ENCODE measurements at places on chromosomes 5 and 9.

GRCh38 chr9:20771729-20772128, 87.7 kb downstream of the FOCAD start:
- no peak for DNase-seq

DNA sequence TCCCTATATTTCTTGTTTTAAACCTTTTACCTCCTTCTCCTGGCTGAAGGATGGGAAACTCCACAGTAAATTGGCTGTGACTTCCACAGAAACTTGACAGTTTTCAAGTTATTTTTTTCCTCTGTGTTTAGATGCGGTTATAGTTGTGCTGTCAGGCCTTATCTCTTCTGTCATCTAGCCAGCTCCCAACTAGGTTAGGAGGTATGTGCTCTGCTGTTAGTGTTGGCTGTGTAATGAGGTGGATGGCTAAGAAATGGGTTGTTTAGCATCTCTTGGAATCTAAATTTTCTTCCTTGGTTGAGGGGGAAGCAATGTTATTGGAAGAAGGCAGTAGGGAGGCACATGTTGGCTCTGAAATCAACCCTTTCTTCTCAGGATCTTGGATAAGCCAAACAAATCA, 149.9 kb upstream of the RUSC2 start:
- DNase-seq = no peak

DNA sequence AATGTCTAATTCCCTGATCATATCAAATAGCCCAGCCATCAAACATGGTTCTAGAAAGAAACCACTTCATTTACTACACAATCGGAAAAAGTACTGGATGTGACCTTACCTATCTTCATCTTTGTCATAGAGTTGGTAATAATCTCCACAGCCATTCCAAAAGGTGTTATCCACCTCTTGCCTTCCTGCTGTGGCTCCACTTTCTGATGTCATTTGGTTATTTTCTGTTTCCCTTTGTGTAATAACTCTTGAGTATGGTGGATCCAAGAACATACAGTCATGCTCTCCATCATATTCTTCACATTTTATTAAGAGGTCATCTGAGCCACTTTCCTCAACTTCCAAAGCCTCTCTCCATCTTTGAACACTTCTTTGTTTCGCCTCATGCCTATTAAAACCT, 31.7 kb downstream of the PJA2 start:
- no peak for DNase-seq

GRCh38 chr5:58770136-58770535, 187.3 kb downstream of the RAB3C start:
- DNase-seq = no peak

GRCh38 chr5:177195307-177195952, 61.9 kb downstream of the NSD1 start:
- no peak for DNase-seq

GRCh38 chr5:139820130-139820529, 24.5 kb downstream of the PSD2 start:
- DNase-seq = no peak

GRCh38 chr9:120636194-120636957, 56.4 kb upstream of the CDK5RAP2 start:
- no peak for DNase-seq

GRCh38 chr9:84322828-84323227, 17.7 kb downstream of the SLC28A3 start:
- no peak for DNase-seq

DNA sequence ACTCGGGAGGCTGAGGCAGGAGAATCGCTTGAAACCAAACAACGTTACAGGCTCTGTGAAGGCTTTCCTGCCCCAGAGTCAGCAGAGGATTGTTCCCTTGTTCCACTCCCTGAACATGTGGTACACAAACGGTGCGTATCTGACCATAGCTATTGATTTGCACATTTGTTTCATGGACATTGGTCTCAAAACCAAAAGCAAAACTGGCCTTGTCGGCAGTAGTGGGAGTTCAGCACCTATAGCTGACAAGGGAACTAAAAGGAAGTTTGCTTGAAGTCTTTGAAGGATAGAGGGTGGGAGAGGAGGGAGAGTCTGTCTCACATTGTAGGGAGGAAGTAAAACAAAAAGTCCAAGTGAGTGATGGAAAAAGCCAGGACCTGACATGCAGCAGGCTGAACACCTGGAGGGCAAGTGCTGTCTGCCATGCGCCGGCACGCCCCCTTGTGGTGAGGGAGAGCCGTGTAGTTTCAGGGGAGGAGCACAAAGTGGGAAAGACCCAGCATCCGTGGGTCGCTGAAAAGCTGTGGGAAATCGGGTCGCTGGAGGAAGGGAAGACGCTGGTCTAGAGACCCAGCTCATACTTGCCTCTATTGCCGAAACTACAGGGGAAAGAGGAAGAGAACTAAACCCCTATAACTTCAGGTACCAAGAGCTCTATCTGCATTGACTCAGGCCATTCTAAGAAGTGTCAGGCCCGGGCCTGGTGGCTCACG, 58.0 kb downstream of the RAD23B start:
- DNase-seq = peak; percentile 26

All from GM12864 (cell line).